Sigmoid colon (tissue), 7 donors: ENCODE measurements at places on chromosomes 6 and 20. TPM values are rescaled to one million over a fixed set of nuclear protein-coding genes. Genes with fewer than 3 reads are reported as not detected.

- DNase-seq = no peak
Measured at GRCh38 chr6:37168811-37169495, 999 bp upstream of the PIM1 start.

GRCh38 chr6:163191704-163192537, 222.6 kb upstream of the QKI start:
- DNase-seq = no peak

Gene TBP
- 17.1 TPM for total RNA-seq

DNA sequence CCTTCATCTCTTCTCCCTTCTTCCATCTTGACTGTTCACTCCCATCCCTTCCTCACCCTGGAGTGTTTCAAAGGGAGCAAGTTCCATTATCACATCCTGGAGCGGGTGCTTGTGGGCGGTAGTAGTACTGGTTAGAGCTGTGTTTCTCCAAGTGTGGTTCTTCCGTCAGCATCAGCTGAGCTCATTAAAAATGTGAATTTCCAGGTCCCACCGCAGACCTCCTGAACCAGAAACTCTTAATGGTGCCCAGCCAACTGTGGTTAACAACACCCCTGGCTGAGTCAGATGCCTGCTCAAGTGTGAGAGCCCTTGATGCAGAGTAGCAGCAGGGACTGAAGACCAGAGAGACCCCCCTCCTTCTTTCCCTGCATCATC, 24.4 kb downstream of the ANGPT4 start:
- DNase-seq = no peak

DNA sequence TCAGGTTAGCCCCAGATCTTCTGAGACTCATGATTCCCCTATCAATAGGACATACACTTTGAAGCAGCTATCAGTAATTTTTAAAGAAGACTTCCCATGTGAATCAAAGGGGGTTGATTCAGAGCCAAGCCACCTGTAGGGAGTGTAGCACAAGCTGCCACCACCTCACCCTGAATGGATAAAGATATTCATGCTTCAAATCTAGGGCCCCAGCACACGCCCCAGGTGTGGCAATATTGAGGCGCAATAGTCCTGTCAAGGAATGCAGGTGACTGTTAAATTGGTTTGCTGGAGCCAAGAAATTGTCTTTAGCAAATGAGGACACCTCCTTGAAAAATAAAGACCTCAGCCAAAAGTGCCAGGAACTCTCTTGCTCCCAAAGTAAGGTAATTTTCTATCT, 404.4 kb downstream of the MAFB start:
- no peak for DNase-seq

DNA sequence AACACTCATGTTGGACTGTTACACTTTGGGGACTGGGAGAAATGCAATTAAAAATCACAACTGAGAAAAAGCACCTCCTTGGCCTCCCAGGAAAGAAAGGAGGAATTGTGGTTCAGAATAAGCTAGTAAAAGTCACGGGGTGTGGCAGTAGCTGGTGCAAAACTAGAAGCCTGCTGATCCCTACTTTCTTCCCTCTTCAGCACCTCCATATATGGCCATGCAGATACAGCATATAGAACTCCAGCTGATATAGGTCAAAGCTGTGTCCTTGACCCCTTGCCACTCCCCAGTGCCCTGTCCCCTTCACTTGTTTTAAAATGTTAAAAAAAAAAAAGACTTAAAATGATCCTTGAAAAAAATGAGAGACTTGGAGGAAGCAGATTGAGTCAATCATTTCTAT, 5.5 kb upstream of the FLRT3 start:
- DNase-seq = no peak

- DNase-seq = no peak
Measured at GRCh38 chr20:32215147-32215546, 7.5 kb downstream of the POFUT1 start.

GRCh38 chr6:106452628-106453027, 92.1 kb downstream of the CRYBG1 start:
- no peak for DNase-seq

- DNase-seq = no peak
Measured at GRCh38 chr20:38748861-38749149, 545 bp downstream of the ACTR5 start.

DNA sequence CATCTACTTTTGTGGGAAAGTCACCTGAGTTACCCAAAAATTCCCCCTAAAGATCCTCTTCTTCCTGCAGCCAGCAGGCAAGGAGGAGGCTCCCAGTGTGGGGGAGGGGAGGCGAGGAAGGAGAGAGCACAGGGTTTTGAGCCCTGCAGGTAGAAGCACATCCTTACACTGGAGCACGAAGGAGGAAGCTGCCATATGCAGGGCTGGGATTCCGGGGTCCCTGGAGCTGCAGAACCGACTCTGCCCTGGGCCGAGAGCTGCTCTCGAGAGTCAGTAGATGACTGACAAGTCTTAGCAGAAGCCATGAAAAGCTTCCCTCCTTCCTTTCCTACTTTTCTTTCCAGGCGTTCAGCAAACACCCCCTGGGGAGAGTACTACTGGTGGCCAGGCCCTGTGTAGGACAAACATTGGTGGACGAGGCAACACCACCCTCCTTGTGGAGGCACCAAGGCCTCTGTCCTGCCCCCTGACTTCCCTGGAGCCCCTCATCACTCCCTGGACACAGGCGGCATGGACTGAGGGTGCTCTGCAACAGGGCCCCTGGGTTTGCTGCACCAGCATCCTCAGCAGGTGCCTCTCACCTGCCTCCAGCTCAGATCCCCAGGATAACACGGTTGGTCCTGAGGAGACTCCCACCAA, 211.7 kb upstream of the CST7 start:
- DNase-seq = no peak

Gene OR2B6
- not detected for total RNA-seq

Gene PLG
- total RNA-seq = not detected

DNA sequence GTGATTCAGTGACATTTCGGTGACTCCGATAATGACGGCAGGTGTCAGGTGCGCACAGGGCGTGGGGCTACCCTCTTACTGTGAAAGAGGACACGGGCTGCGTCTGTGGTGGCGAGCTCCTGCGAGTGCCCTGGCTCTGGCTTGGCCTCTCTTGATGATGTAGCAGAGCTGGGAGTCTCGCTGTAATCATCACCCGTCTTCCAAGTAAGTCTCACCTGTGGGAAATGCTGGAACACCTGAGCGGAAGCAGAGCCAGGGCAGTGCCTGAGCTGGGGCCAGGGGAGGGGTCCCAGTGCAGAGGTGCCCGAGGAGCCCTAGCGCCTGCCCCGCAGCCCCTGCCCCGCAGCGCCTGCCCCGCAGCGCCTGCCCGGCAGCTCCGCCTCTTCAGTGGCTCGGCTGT, 4.8 kb downstream of the OSBPL2 start:
- no peak for DNase-seq

DNA sequence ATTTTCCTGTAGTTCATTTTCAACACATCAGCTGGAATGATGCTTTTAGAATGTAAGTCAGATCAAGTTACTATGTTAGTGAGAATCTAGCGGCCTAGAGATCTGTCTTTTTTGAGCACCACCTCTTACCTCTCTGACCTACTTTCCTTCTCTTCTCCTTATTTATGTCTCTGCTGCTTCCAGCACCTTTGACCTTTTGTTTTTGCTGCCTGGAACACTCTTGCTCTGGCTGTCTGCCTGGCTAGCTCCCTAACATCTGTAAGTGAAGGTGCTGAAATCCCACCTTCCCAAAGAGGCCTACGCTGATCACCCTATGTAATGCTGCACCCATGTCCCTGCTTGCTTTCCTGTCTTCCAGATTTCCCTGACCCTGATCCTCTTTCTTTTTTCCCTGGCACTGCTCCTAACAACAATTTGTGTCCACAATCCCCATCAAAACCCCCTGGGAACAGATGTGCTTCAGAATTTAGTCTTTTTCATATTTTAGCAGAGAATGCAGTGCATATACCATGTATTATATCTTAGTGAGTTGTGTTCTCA, 87.8 kb downstream of the RFPL4B start:
- no peak for DNase-seq

DNA sequence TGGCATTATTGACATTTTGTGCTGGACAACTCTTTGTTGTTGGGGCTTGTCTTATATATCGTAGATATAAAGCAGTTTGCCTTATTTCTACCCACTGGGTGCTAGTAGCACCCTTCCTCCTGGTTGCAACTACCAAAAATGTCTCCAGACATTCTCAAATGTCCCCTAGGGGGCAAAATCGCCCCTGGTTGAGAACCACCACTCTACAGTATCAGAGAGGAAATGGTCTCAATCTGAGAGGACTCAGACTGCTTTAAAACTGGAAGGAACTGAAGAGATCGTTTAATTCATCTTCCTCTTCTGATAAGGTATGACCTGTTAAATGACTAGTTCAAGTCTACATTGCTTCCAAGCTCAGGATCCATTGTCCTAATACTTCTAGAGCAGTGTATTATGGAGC, 14.9 kb downstream of the SH3BGRL2 start:
- no peak for DNase-seq

- no peak for DNase-seq
Measured at GRCh38 chr6:105318660-105319059, 84.2 kb downstream of the PREP start.

Gene TREM2
- total RNA-seq = not detected

DNA sequence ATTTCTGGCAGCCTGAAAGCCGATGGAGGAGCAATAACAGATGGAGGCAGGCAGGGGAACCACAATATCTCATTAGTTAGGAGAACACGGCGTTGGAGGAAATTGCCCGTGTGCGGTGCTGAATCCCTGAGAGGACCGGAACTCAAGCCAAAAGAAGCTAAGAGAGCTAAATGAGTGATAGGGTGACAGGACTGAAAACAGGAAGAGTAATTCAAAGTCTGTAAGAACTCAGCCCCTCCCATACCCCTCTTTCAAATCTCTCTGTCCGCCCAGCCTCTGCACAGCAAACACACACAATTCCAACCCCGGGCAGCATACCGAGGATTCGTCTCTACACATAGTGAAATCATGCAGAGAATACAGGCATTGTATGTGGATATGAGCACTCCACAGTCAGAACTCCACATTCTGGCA, 2.6 kb upstream of the IPCEF1 start:
- no peak for DNase-seq

Gene HTR1B
- total RNA-seq = not detected

Gene PRL
- total RNA-seq = not detected

DNA sequence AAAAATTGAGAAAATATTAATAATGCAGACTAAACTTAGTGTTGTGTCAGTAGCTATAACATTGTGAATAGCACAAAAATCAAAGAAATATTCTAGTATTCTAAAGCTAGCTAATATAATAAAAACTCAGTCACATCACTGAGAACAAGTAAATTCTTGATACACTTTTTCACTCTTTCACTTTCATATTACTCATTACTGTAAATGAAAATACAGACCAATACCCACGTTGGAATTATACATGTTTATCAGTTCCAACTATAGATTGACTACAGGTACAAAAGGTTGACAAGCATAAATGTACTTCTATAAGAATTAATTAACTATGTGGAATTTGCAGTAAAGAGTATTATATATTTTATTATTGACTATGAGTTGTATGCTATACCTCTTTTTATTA, 1043.4 kb upstream of the FLRT3 start:
- DNase-seq = no peak

Gene BLOC1S5
- 10.8 TPM for total RNA-seq

GRCh38 chr6:138526822-138527235, 27.5 kb upstream of the NHSL1 start:
- DNase-seq = no peak

DNA sequence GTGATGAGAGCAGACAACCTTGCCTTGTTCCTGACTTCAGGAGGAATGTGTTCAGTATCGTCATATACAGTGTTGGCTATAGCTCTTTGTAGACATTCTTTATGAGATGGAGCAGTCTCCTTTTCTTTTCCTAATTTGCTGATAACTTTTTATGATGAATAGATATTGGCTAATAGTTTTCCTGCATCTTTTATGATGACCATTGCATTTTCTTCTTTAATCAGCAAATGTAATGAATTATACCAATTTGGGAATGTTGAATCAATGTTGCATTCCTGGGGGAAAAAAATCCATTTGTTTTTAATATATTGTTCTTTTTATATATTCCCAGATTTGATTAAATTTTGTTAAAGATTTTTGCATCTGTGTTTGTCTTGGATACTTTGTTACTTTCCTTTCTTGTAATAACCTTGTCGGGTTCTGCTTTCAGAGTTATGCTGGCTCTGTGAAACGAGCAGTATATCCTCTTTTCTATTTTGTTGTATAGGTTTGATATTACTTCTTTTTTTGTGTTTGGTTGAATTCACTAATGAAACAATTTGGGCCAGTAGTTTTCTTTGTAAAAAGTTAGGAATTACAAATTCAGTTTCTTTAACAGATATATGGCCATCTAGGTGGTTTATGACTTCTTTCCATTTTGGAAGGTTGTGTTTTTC, 23.9 kb downstream of the KDM1B start:
- no peak for DNase-seq
